AG08396 (cell line): ENCODE measurements at places on chromosomes 5 and 9.

- no peak for DNase-seq
Observed at GRCh38 chr5:78778538-78778937, 130.0 kb upstream of the LHFPL2 start.

GRCh38 chr5:62707563-62707962, 128.9 kb downstream of the LRRC70 start:
- DNase-seq: no peak

DNA sequence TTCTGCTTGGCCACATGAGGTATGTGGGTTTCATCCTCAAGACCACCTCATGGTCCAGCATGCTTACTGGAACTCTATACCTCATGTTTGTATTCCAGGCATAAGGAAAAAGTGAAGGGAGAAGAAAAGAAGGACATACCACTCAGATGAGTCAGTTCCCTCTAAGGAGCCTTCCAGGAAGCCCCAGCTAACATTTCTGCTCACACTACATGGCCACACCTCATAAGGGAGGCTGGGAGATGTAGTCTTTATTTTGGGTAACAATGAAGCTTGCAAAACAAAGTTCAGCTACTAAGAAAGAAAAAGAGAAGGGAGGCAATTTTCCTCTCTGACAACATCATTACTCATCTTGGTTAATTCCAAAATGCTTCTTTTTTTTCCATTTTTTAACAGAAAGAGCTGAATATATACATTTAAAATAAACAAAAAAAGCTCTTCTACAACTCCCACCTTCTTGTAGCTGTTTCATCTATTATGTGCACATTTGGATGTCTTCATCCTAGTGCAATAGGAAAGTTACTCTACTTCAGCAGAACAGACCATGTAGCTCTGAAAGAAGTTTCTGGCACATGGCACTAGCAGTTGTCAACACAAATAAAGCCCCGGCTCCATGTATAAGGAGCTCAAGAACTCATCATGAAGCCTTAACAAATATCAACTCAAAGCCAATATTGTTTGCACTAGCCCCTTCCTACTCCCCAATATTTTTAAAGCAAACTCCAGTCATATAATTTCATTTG, 123.6 kb upstream of the CCDC112 start:
- DNase-seq: peak; percentile 73

DNA sequence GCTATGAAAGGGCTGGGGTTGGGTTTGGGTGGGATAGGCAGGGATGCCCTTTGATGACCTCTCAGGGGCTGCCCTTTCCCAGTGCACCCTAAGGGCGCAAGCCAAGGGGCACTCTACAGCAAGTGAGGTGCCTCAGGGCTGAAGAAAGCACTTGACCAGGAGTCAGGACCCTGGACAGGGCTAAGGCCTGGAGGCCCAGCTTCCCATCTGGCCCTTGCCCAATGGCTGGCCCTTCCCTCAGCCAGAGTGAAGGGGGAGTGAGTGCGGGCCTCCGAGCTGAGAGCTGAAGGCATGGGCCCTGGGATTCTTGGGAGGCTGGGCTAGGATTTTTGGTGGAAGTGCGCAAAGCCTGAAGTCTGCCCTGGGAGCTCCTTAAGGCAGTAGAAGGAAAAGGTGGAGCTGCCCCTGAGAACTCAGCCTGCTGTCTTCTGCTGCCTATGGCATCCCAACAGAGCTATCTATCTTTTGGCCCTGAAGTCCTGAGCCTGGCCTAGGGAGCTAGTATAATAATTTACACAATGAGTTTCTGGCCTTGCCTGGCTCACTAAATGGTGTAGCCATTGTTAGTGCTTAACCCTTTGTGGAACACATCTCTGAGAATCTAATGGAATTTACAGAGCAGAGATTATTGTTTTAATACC, 16.4 kb downstream of the JADE2 start:
- peak; percentile 53 for DNase-seq

DNA sequence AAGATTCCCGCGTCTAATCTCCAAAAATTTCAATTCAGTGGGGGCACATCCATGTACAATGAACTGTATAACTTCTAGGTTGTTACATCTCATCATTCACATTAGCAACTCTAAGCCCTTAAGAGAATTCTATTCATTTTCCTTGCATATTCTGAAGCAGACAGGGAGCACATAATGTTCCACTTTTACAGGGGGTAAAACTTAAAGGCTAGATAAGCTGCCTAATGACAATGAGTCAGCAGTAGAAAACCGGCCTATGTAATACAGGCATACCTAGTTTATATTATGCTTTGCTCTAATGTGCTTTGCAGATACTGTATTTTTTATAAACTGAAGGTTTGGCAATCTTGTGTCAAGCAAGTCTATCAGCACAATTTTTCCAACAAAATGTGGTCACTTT, 40.4 kb downstream of the PTAR1 start:
- no peak for DNase-seq

GRCh38 chr5:122154910-122155309, 25.6 kb downstream of the ZNF474 start:
- DNase-seq: peak; percentile 57

DNA sequence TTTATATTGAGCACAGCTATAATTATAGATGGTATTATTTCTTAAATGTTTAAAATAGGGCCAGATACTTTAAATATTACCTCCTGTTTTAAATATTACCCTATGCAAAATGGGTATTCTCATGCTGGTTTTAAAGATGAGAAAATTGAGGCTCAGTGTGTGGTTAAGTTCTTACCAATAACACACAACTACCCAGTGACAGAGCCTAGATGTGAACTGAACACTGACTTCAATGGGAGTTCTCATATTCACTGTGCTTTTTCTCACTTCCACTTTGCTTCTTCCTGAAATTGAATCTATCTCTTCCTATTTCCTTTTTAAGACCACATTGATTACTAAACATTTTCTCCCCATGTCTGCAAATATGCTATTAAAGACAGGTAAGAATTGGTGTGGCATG, 135.8 kb upstream of the TUSC1 start:
- no peak for DNase-seq
